Fibroblast of skin of abdomen (primary cell): ENCODE measurements at places on chromosomes 1 and 21.
A peak's percentile ranks its signal among the peaks of the same experiment; 100 is the strongest.

GRCh38 chr1:27645071-27645415, 10.1 kb upstream of the FGR start:
- DNase-seq: no peak

DNA sequence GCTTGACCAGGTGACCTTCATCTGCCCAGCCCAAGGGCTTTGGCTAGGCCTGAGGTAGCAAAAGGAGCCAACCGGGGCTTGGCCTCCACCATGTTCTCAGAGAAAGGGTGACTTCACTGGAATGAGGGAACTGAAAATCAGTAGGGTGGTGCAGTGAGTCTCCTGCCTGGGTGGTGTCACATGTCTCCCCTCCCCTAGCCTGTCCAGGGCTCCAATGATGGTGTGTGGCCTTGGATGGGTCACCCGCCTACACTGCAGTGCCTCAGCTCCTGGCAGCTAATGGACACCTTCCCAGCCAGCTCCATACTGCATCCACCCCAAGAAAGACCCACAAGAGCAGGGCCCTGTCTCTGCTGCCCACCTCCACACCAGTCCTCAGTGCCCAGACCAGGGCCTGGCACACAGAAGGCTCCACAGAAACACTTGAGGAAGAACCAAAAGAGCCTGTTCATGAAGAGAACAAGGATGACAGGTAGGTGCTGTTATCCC, 678.7 kb downstream of the MATN1 start:
- no peak for DNase-seq

DNA sequence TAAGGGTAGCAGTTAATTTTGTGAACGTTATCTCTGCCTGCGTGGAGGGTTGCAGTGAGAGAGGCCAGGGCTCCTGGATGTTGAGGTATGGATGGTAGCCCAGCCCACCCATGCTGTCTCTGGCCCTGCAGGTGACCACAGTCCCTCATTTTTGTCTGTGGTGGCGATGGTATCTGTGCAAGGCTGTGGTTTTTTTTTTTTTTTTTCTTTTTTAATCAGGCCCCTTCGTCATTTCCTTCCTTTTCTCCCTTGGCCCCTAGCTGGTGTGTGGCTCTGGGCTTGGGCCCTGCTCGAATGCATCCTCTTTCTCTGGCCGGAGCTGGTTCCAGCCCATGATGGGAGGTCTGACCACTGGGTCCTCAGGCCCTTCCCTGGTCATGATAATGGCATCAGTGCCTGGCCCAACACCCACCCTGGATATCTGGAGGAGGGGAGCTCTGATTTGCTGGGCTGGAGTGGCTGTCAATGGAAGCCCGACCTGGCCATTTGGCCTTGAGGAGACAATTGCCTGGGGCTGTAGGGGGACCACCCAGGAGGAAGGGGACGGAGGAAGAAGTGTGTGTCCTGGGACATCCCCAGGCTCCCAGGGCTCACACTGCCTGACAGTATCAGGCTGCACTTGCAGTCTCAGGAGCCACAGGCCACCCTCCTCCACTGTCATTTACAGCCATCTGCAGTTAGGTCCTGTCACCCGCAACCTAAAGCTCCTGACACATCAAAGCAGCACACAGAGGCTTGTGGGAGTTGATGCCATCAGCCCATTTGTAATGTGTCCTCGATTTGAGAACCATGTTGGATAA, 8.1 kb upstream of the RNF187 start:
- no peak for DNase-seq

DNA sequence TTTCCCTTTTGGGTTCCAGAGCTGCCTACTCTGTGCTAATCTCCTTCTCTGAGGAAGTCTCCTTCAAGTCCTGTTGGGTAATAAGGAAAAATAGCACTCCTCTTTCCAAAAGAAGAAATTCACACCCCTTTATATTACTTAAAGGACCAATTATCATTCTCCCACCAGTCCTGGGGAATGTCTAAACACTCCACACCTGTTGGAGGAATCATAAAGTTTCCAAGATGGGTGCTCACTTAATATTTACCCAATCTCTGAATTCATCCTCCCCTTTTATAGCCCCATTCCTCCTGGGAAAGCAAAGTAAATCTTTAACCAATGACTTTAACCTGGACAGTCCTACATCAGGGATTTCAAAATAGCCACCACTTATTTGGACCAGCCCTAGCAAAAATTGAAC, 873.1 kb downstream of the KCNT2 start:
- DNase-seq: no peak

GRCh38 chr1:23273450-23274133, 56.3 kb upstream of the HTR1D start:
- peak; percentile 75 for DNase-seq

- peak; percentile 47 for DNase-seq
Observed at GRCh38 chr1:206703661-206704060, 19.0 kb downstream of the MAPKAPK2 start.

GRCh38 chr1:23732363-23733224, 10.7 kb upstream of the ELOA start:
- DNase-seq: peak; percentile 32

GRCh38 chr1:54453509-54453908, 47.3 kb upstream of the SSBP3 start:
- no peak for DNase-seq

DNA sequence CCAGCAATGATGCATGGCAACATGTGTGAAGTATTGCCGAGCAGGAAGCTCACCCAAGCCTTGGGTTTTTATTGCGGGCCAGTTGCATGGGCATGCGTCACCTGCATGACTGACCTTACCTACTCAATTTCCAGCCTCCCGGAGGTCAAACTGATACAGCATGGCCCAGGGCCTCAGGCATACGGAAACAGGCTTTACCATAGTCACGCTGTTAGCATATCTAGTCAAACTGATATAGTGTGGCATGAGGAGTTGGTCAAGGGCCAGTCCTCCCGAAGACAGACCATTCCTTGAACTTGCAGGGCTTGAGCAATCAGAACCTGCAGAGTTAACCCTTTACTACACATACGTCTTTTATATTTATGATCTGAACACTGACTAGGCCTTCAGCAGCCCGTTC, 6.4 kb upstream of the DUSP12 start:
- DNase-seq: no peak

DNA sequence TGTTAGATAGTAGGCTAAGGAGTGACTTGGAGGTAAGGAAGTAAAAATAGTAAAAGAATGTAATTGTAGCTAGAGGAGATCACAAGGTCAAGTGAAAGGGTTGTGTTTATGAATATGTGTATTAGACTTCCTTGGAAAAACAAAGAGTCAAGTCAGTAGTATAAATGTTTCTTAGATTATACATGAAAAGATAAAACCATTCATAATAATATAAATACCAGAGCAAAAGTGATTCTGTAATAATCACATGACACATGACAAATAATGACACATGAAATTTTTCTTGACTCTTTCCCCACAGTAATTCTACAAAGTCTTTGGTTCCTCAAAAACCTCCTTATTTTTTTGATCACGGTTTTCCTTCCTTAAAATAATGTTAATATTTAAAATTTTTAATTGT, 56.4 kb downstream of the IVNS1ABP start:
- no peak for DNase-seq

GRCh38 chr1:19074361-19074901, 118.0 kb upstream of the IFFO2 start:
- no peak for DNase-seq

DNA sequence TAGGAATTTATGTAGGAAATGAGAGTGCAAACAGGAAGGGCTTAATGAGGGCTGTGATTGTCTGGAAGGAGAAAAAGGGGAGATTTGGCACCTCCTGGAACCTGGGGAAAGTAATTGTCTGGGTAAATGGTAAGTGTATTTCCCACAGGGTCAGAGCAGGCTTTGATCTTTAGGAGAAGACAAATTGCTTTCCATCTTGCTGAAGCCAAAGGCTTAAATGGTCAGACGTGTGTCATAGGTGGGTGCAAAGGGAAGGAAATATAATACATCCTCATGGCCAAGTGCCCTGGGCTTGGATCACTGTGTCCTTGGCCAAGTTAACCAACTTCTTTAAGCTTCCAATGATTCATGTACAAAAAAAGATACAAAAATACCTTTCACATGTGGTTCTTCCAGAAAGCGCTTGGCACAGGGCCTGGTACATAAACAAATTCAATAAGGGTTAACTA, 1.3 kb upstream of the DUSP23 start:
- peak; percentile 61 for DNase-seq

GRCh38 chr21:45470773-45471524, 66.0 kb downstream of the COL18A1 start:
- DNase-seq: peak; percentile 86

DNA sequence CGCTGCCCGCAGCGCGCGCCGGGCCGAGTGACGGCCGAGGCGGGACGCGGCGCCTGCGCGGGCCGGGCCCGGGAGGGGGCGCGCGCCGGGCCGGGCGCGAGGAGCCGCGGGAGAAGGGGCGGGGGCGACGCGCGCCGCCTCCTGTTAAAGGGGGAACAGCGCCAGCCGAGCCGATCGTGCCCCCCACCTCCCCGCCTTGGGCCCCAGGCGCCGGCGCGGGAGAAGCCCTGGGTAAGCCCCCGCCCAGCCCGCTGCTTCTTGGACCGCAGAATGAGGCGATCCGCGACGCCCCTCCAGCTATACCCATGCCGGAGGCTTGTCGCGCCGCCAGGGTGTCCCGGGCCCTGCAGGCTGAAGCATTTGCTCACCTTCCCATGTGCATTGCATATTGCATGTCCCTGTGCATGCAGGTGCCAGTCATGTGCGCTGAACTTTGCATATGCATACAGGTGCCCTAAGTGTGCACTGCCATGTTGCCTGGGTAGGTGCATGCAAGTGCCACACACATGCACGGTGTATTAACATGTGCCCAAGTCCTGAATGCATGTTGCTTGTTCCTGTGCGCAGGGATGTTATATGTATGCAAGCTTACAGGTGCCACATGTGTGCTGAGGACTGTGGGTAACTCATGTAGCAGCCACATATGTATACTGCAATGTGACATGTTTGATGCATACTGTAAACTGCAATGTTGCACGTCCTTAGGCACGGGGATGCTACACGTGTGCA, at the start of gene ADGRB2:
TSS of gene ADGRB2 (minus strand) at position 29 of the 729 bp plus-strand sequence. CDS start 7,119 bp downstream, outside the sequence.
- DNase-seq: no peak

- no peak for DNase-seq
Observed at GRCh38 chr1:115432061-115432460, 94.0 kb upstream of the NGF start.

- DNase-seq: peak; percentile 43
Observed at GRCh38 chr1:181189691-181190363, 101.3 kb downstream of the IER5 start.

- DNase-seq: no peak
Observed at GRCh38 chr1:228009116-228009827, 2.5 kb downstream of the WNT3A start.

DNA sequence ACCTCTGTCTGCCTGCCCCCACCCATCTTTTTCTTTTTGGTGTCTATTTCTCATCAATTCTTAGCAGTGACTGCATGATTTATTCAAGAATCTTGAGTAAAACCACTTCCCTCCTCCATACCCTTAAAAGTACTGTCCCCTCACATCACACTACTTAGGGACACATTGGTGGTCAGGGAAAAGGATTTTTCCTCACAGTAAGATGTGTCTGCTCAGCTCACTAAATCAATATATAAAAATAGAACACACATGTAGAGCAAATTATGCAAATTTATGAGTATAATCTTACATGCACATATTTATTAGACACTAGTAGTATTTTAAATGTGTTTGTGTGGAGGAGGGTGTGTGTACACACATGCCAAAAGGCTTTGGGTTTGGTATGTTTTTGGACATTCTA, 202.0 kb downstream of the PBX1 start:
- no peak for DNase-seq

DNA sequence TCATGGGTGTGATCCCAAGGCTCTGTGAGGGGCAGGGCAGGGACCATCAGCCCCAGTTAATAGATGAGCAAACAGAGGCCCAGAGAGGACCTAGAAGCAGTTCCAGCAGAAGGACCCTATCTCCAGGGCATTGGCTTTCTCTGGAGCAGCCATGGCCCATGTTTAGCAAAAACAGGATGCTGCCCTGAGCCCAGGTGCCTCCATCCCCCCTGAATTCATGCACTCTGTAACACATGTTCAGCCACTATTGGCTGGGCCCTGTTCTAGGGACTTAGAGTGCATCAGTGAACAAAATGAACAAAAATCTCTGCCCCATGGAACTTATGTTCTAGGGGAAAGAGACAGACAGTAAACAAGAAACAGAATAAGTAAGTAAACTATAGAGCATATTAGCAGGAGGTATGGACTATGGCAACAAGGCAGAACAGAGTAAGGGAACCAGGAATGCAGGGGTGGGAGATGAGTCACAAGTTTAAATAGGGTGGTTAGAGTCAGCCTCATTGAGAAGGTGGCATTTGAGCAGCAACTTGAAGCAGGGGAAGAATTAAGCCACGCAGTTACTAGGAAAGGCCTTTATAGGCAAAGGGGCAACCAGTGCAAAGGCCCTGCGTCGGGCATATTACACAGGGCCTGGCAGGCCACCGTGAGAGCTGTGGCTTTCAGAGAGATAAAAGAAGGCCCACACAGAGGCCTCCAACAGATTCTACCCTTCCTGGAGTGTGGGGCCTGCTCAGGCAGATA, 185.9 kb upstream of the EDN2 start:
- peak; percentile 81 for DNase-seq

DNA sequence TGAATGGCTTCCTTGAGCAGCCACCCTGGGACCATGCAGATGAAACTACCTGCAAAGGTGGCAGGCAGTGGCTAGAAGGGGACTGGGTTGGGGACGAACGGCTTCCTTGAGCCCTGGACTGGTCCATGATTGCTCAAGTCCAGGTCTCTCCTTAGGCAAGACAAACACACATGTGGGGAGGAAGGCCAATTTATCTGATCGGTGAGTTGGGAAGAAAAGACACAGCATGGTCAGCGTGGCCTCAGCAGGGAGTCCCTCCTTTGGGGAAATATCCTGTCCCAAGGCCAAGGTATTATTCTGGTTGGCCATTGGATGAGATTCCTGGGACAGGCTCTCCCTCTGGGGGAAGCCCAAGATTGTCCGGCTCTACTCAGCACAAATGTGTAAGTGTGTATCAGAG, 116.3 kb upstream of the ERG start:
- no peak for DNase-seq

GRCh38 chr21:28872218-28872617, 120.5 kb downstream of the LTN1 start:
- peak; percentile 13 for DNase-seq

GRCh38 chr1:6034750-6035096, 11.0 kb upstream of the KCNAB2 start:
- no peak for DNase-seq

DNA sequence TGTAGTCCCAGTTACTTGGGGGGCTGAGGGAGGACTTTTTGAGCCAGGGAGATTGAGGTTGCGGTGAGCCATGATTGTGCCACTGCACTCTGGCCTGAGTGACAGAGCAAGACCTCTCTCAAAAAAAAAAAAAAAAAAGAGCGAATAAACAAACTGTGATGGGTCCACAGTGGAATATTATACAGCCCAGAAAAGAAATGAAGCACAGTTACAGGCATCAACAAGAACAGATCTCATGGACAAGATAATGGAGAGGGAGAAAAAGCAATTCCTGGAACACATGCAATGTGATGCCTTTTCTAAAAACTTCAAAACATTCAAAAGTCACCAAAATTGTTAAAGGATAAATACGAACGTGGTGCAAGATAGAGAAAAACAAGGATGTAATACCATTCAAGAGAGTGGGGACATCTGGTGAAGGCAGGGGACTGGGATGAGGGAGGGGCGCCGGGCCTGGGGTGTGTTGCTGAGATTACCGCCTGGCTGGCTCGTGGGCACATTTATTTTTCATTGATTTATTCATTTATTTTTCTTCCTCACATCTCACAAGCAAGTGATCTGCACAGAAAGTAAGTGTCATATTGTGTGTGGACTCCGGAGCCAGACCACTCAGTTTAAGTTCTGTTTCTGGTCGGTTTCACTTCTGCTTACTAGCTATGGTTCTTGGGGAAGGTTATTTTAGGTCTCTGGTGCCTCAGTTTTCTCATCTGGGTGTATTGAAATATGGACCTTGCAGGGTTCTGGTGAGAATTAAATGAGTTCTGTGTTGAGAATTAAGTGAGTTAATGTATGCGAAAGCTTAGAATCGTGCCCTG, 30.1 kb downstream of the ABCG1 start:
- DNase-seq: no peak
